ENCODE measurements at places on chromosomes 3 and 15.

- no peak for DNase-seq
Observed at GRCh38 chr3:110430146-110430545, 641.5 kb upstream of the NECTIN3 start.

GRCh38 chr3:139505829-139506386 lies 29.6 kb upstream of the RBP2 start:
- DNase-seq: no peak

DNA sequence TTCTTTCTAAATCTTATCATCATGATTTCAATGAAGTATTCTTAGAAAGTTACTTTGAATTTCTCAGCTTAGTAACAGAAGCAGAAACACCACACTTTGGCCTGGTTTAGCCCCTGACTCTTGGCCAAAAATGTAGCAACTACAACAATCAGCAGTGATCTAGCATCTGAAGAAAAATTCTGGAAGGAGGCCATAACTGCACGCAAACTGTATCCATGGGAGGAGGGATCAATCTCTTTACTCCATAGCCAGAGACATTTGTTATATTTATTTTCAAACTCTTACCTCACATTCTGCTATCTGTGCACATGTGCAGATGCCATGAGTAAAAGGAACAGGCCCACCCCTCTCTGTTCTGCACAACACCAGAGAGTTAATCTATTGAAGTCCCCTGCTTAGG lies 251.0 kb upstream of the P2RY1 start:
- no peak for DNase-seq

DNA sequence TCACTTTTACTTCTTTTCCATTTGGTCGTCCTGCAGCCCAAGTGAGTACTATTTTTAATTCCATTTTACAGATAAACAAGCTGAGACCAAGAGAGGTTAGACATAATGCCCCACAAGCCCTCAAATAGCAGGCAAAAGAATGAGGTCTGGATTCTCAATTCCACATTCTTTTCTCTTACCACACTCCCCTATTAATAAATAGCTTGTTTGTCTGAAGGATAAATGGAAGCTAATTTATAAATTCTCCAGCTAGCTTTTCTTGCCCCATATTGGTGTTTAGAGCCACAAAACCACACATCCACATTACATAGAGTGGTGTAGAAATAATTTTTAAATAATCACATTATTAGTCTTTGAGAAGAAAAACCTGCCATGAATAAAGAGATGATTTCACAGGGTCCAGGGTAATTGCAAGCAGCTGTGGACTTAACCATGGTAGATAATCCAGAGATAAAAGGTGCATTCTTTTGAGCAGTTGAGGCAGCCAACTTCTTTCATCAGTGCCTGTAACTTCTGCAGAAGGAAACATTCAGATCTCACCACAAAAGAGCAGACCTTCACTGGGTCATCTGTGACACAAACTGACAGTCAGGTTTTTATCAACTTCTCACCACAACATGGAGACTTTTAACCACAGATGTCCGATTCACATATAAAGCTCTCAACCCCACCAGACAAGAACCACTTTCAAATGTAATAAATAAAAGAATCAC lies 313.4 kb upstream of the STT3B start:
- DNase-seq: peak; percentile 35

DNA sequence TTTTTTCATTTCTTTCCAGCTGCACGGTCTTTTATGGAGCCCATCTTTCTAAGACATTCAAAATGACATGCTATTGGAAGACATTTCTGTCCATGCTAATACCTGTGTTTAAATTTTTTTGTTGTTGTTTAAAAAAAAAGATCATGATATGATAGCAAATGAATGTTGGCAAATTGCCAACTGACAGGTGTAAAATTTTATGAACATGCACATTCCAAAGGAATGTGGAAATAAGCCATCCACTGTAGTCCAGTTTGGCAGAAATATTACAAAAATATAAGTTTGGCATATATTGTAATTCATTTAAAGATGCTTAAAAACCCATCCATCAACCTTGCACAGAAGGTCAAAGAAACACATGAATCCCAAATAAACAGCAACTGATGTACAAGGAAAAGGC lies 75.6 kb upstream of the WNT5A start:
- DNase-seq: no peak

- no peak for DNase-seq
Observed at GRCh38 chr3:185983495-185984141, 45.8 kb upstream of the TRA2B start.

DNA sequence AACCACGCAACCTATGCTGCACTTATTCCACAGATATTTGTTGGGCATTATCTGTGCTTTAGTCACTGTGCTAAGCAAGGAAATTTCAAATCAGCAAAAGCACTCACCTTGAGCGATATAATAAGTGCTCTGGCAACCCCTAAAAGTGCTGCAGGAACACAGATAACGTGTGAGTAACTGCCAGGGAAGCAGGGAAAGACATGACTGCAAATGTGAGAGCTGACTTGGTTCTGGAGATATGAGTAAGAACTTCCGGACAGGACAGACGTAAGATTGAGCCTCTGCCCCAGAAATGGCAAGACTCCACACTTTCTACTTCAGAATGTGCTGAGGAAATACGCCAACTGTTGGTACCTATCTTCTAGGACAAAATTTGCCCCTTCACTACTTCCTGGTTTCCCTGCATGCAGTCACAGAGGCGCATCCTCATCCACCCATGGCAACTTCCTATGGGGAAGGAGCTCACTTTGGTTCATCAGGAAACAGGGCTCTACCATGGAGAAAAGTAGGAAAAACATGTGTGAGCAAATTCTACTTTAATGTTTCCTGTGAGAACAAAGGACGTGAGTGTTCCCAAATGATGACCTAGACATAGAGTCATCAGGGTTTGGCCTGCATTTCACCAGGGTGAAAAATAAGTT lies 41.7 kb downstream of the AQP9 start:
- DNase-seq: no peak

- no peak for DNase-seq
Observed at GRCh38 chr3:161050935-161051334, 54.2 kb downstream of the B3GALNT1 start.

DNA sequence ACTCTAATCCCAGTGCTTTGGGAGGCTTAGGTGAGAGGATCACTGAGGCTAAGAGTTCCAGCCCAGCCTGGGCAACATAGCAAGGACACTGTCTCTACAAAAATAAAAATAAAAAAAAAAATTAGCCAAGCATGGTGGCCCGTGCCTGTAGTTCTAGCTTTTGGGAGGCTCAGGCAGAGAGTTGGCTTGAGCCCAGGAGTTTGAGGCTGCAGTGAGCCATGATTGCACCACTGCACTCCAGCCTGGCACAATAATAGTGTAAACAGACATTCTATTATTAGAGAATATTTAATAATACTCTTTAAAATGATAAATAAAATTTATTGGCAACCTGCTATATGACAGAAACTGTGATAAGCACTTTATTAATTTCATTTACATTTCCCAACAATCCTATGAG lies 908.9 kb downstream of the TUSC7 start:
- DNase-seq: no peak

GRCh38 chr3:57078344-57078634 lies 17.8 kb downstream of the SPATA12 start:
- DNase-seq: no peak

- DNase-seq: peak; percentile 37
Observed at GRCh38 chr15:37586011-37586583, 348.3 kb upstream of the TMCO5A start.

- no peak for DNase-seq
Observed at GRCh38 chr3:65971293-65972252, 67.1 kb downstream of the MAGI1 start.

DNA sequence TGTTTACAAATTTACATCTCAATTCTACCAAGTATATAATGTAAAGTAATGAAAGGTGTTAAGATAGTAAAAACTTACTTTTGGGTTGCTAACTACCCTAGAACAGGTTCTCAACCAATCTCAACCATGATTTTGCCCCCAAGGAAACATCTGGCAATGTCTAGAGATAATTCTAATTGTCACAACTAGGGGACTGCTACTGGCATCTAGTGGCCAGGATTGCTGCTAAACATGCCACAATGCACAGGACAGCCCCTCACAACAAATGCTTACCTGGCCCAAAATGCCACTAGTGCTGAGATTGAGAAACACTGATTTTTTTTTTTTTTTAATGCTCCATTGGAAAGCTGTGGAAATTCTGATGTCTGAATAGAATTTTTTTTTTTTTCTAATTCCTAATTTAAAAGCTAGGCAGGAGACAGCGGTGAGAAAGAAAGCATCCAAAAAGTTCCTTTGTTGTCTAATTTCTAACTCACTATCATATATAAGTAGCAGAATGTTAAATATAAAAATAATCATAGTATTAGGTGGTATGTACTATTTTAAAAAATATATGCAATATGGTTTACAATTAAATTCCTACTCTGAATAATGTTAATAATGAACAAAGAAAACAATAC lies 81.5 kb downstream of the TJP1 start:
- no peak for DNase-seq

All from BJ (cell line).